HFF-Myc (cell line): ENCODE measurements at places on chromosomes 2 and 18.

DNA sequence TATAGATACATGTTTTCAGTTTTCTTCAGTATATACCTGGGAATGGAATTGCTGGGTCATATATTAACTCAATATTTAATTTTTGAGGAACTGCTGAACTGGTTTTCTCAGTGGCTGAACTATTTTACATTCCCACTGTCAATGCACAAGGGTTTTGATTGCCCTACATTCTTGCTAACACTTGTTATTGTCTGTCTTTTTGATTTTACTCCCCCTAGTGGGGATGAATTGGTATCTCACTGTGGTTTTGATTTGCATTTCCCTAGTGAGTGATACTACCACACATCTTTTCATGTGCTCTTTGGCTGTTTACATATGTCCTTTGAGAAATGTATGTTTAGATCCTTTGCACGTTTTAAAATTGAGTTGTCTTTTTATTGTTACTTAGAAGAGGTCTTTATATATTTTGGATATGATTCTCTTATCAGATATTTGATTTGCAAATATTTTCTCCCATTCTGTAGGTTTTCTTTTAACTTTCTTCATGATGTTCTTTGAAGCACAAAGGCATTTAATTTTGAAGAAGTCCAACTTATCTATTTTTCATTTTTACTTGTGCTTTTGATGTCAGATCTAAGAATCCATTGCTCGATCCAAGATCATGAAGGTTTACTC lies 36.2 kb downstream of the ASB1 start:
- peak; percentile 37 for DNase-seq

GRCh38 chr18:58998401-58999203 lies 133.9 kb downstream of the ZNF532 start:
- no peak for DNase-seq

GRCh38 chr2:132978840-132979239 lies 308.8 kb upstream of the LYPD1 start:
- DNase-seq: no peak

GRCh38 chr2:138475277-138475776 lies 26.2 kb upstream of the SPOPL start:
- no peak for DNase-seq

DNA sequence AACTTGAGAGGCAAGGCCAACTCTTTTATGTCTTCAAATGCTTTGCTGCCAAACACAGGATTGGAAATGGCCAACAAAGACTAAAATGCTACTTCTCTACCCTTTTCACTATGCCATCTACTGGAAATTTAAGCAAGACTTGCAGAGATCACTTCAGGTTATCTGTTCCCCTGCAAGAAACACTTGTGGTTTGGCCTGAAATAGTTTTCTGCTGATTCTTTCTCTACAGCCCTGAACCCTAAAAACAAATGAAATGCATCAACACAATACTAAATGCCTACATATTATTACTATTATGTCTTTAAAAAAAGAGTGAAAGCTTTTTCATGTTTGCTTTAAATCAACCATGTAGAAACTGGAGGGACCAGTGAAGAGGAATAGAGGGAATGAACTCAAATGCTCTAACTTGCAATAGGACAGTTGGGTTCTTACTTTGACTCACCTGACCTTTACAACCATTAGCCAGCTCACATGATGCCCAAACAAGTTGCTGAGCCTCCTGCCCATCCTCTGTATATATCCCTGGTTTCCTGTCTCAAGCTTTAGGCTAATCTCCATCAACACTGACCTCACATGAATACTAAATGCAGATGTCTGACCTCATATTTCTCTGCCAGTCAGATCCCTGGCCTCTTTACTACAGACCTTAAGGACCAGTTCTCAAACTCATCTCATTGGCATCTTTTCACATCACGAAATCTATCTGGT lies 17.5 kb upstream of the ADAM17 start:
- DNase-seq: no peak

GRCh38 chr2:11839916-11840315 lies 93.5 kb downstream of the LPIN1 start:
- no peak for DNase-seq

DNA sequence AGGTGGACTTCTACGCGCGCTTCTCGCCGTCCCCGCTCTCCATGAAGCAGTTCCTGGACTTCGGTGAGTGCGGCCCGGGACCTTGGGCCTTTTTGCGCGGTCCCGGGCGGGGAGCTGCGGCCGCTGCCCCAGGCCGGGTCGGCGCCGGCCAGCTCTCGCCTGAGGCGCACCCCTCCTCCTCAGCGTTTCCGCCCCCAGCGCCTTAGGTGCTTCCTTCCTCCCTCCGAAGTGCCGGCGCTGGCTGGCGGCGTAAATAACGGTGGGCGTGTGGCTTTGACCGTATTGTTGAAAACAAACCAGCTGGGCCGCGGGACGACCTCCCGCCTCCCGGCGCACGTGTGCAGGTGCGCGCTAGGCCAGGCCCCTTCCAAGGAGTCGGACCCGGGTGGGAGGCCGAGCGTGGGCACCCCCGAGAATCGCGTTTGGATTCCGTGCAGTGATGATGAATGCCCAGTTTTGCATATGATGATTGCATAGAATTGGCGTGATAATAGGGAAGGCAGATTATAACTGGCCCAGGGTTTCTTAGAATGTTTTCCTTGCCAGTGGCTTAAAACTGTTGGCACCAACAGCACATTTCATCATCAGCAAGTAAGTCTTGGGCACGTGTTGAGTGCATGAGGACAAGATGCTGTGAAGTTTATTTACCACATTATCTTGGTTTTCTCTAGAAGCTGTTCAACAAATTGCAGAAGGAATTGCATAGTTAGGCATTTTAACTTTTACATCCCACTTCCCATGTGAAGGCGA lies 569 bp downstream of the PDK1 start:
- DNase-seq: no peak

GRCh38 chr2:74619651-74620297 lies 28.4 kb downstream of the M1AP start:
- no peak for DNase-seq

DNA sequence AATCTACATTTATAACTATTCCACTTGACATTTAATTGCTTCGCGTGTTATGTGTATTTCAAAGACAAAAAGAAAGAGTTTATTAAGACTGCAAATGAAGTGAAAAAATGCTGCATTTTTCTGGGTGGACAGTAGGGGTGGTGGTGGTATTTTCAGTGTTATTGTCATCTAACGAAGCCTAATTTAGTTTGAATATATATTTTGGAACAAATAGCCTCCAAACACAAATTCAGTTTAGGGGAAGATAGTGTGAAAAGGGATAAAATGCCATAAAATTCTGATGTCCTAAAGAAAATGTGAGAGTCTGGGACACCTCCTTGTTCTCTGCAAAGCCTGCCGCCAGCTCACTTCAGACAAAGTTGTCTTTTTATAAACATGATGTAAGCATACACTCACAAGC lies 425.1 kb downstream of the NRXN1 start:
- DNase-seq: no peak

DNA sequence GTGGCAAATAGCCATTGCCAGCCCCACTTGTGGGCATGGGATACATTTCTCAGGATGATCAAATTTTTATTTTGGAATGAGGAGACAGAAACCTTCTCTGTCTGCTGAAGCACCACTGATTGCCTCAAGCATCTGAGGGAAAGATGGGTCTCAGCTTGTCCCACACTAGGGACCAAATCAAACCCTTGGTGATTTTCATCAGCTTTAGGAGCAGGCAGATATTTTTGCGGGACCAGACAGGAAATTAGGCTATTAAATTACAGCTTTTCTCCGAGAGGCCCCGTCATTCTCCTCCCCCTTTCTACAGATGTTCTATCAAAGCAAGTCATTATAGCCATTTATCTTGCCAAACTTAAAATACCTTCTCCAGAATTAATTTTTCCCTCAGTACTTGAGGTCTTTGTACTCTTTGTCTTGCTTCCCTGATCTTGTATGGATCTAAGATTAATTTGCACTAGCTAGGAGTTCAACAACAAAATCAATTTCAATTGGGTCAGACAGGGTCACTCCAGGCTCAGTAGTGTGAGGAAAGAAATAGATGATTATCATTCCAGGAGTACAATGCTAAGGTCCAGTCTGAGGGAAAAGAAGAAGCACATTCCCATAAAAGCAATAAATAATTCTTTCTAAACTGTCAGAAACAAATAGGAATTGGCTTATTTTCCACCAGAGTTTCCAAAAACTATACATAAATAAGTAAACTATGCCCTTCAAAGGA lies 818.1 kb upstream of the SOX11 start:
- no peak for DNase-seq

- DNase-seq: no peak
Measured at GRCh38 chr2:88811233-88811632, 119.8 kb downstream of the RPIA start.

- no peak for DNase-seq
Measured at GRCh38 chr18:77002496-77002895, 130.1 kb downstream of the MBP start.

DNA sequence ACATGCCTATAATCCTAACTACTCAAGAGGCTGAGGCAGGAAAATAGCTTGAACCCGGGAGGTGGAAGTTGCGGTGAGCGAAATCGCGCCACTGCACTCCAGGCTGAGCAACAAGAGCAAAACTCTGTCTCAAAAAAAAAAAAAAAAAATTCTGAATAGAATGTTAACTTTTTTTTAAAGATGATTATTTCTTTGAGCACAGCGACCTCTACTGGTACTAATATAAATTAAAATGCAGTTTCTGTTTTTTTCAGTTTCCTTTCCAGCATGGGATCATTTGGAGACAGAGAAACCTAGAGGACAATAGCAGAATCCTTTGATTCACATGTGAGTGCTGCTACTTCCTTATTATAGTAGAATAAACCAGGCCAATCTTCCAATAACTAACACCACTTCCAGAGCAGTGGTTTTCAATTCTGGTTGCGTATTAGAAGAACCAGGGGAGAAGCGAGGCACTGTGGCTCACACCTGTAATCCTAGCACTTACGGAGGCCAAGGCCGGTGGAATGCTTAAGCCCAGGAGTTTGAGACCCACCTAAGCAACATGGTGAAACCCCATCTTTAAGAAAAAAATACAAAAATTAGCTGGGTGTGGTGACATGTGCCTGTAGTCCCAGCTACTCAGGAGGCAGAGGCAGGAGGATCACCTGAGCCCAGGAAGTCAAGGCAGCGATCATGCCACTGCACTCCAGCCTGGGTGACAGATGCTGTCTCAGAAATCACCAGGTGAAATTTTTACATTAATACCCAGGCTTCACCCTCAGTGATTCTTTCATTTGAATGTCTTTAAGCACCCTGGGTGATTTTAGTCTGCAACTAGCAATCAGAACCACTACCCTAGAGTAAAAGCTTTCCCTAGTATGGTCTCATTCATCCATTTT lies 10.1 kb downstream of the SRSF7 start:
- peak; percentile 15 for DNase-seq

DNA sequence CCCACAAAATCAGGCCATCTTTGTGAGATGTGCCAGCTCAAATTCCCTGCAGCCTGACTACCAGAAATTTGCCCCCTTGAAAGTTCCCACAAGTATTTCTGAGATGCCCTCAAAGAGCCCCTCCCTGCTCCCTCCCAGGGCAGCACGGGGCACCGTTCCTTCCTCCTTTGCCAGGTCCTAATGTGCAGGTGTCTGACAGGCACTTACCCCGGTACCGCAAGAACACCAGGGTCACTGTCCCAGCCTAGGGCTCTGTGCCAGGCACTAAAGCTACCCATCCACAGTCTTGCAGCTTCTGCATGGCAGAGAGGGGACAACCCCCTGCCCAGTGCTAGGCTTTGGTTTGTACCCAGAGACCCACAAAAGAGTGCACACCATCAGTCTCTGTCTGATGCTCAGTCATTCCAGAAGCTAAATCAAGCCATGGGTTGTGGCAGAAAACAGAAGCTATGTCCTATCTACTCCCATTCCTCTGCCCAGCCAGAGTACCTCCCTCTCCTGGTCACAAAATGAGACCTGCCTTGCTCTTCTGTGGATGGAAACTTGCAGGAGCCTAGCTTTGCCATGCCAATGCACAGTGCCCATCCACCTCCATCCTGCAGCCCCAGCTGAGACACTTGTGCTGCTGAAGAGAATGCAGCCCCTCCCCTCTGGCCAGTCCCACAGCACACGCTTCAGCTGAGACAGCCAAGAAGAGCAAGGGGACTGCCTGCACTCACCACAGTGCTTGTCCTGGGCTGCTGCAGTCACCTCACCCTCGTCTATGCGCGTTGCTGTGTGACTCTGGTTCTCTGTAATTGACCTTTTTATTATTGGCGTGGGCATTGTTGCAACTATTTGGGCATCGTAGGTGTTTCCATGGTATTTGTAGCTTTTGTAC lies 48.7 kb downstream of the INPP5D start:
- DNase-seq: no peak

- DNase-seq: no peak
Measured at GRCh38 chr2:237935740-237936452, 30.9 kb upstream of the UBE2F start.

- no peak for DNase-seq
Measured at GRCh38 chr2:15189216-15189615, 371.9 kb downstream of the NBAS start.

DNA sequence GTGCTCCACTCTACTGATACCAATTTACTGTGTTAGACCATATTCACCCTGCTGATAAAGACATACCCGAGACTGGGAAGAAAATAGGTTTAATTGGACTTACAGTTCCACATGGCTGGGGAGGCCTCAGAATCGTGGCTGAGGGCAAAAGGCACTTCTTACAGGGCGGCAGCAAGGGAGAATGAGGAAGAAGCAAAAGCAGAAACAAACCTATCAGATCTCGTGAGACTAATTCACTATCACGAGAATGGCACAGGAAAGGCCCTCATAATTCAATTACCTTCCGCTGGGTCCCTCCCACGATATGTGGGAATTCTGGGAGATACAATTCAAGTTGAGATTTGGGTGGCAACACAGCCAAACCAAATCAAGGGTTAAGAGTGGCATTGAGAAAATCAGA lies 65.2 kb downstream of the LDLRAD4 start:
- no peak for DNase-seq

DNA sequence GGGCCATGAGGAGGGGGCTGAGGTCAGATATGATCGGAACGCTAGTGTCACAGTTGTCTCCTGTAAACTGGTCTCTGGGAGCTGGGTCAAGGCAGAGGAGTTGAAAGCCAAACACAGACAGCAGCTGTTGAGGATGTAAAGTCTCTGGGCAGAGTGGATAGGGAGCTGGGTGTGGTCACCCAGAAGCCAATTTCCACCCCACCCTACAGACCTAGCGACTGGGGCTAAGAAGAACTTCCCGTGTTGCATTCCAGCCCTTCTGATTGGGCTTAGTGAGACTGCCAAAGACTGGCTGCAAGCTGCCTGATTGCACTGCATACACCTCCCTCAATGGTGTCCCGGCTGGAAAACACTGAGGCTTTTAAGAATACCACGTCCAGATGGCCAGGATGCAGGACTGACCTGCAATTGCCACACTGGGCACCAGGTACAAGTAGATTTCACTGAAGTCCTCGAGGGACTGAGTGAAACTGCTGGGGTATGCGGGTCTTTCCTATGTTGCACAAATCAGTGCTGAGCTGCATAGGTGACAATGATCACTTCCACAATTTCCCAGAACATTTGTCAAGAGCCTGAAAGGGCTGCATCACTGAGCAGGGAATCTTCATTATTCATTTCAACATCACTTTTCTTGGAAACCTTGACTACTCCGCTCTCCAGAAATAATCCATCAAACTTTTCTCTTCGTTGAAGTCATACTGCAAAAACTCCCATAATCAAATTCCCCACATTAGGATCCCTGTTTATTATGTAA lies 43.1 kb upstream of the EML4 start:
- DNase-seq: no peak
